Cardiac muscle cell (in vitro differentiated cells and primary cell): ENCODE measurements at places on chromosomes 7 and 10. TPM values are rescaled to one million over a fixed set of nuclear protein-coding genes. Genes with fewer than 3 reads are reported as not detected.

DNA sequence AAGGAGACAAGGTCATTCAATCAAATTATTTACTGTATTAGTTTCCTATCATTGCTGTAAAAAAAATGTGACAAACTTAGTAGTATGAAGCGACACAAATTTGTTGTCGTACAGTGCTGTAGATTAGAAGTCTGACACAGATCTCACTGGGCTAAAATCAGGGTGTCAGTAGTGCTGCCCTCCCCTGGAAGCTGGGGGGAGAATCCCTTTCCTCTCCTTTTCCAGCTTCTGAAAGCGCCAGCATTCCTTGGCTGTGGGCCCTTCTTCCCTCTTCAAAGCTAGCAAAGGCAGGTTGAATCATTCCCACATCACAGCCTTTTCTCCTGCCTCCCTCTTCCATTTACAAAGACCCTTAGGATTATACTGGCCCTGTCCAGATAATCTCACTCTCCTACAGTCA, 28.0 kb downstream of the VPS41 start:
- H3K27me3 ChIP-seq, result no peaks in the 10 kb centered on the region
- H3K4me1 ChIP-seq, result no peaks in the 10 kb centered on the region
- no peak overlapping the region for H3K27ac ChIP-seq

- H3K27ac ChIP-seq, result no peak overlapping the region
- H3K4me1 ChIP-seq, result no peaks in the 10 kb centered on the region
- no peak overlapping the region for H3K4me3 ChIP-seq
- no peaks in the 10 kb centered on the region for H3K27me3 ChIP-seq
- no peaks in the 10 kb centered on the region for H3K36me3 ChIP-seq
Observed at GRCh38 chr7:4286351-4286750, 395.7 kb upstream of the FOXK1 start.

- H3K36me3 ChIP-seq, result no peaks in the 10 kb centered on the region
- no peak overlapping the region for H3K27ac ChIP-seq
- no peak for DNase-seq
- no peaks in the 10 kb centered on the region for H3K4me1 ChIP-seq
Observed at GRCh38 chr10:77377678-77378352, 259.8 kb downstream of the KCNMA1 start.

- no peak for DNase-seq
- H3K36me3 ChIP-seq, result no peaks in the 10 kb centered on the region
- no peaks in the 10 kb centered on the region for H3K4me1 ChIP-seq
- no peak overlapping the region for H3K4me3 ChIP-seq
Observed at GRCh38 chr10:49667991-49668390, 11.5 kb upstream of the C10orf53 start.

DNA sequence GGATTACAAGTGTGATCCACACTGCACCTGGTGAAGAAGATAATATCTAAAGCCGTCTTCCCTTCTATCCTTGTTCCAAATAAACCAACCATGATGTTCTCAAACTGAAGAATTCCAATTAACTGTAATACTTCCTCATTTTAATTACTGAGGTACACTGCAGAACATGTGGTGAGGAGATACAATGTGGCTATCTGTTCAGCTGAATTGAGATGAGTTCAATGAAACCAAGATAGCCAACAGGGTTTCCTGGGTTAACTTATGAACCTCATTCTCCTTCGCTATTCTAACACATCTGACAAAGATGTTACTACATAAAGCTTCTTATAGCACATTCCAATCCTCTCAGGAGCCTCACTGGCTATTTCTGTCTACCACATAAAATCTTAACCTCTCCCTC, 75.5 kb downstream of the RAPGEF5 start:
- no peak overlapping the region for H3K4me3 ChIP-seq
- no peak for DNase-seq
- H3K27me3 ChIP-seq, result no peaks in the 10 kb centered on the region
- H3K4me1 ChIP-seq, result no peaks in the 10 kb centered on the region
- no peak overlapping the region for H3K27ac ChIP-seq

Gene SAP25
- 1.4 and 1.5 TPM in 2 replicates for total RNA-seq

DNA sequence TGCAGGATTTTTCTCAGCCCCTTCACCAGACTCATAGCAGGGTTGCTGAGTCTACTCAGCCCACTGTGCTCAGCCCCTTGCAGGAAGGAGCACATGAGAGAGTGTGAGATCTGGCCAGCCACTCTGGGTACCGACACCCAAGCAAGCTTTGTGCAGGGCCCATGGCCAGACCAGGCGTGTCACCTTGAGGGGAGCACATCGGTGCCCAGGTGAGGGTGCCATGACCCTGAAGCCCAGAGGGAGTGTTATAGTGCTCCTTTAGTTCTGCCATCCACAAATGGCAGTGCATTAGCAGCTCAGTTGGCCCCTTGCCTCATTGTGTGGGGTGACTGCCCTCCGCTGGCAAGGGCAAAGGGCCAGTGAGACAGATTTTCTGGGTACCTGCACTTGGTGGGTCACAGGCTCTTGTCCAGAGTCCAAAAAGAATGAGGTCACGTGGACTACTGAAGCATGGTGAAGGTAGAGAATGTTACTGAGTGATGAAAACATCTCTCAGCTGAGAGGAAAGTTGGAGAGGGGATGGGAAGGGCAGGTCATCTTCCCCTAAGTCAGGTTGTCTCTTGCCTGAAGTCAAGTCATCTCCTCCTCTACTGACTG, 181.8 kb downstream of the MACC1 start:
- DNase-seq, result no peak
- H3K27ac ChIP-seq, result no peak overlapping the region
- no peaks in the 10 kb centered on the region for H3K27me3 ChIP-seq
- H3K4me3 ChIP-seq, result no peak overlapping the region
- H3K4me1 ChIP-seq, result no peaks in the 10 kb centered on the region

GRCh38 chr7:107559864-107560263, 3.9 kb downstream of the COG5 start:
- H3K4me1 ChIP-seq, result peaks cover 8% of the 10 kb centered on the region
- no peak overlapping the region for H3K4me3 ChIP-seq

DNA sequence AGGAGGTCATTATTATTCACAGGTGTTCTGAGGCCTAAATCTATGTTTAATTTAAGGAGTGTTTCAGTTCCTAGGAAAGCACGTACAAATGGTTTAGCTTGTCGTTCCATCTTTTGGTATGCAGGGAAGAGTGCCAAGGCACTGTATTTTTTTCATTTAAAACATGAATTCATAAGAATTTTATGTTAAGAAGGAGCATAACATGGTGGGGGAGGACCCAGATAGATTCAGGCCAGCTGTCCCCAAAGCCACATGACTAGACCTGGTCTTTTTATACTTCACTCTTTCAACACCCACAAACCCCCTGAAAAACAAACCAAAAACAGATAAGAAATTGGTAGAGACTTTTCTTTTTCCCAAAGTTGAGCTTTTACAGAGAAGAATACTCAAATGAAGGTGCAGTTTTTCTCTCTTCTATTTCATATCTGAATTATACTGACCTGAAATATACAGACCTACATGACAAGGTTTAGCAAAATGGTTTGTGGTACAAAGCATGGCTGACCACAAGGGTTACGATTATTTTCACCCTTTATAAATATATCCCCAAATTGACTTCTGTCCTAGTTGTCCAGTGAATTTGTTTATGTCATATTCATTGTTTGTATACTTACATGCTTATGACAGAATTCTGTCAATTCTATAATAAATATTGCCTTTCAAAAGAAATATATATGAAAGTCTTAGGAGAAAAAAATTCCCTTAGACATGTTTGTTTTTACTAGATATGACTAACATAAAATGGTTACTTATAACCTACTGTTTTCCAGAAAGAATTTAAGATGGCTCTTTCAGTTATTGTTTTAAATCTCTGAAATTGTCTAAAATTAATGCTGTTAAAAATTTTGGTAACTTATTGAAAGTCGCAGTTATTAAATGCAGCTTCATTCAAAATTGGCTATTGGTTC, 71.3 kb downstream of the AP3M1 start:
- no peak for DNase-seq
- peak overlapping the region; percentile 41 for H3K27ac ChIP-seq
- H3K4me3 ChIP-seq, result no peak overlapping the region
- no peaks in the 10 kb centered on the region for H3K27me3 ChIP-seq
- peaks cover 44% of the 10 kb centered on the region for H3K36me3 ChIP-seq

GRCh38 chr10:61589547-61590243, 73.0 kb upstream of the CABCOCO1 start:
- no peak overlapping the region for H3K27ac ChIP-seq
- H3K4me3 ChIP-seq, result no peak overlapping the region
- no peaks in the 10 kb centered on the region for H3K36me3 ChIP-seq
- no peaks in the 10 kb centered on the region for H3K27me3 ChIP-seq

DNA sequence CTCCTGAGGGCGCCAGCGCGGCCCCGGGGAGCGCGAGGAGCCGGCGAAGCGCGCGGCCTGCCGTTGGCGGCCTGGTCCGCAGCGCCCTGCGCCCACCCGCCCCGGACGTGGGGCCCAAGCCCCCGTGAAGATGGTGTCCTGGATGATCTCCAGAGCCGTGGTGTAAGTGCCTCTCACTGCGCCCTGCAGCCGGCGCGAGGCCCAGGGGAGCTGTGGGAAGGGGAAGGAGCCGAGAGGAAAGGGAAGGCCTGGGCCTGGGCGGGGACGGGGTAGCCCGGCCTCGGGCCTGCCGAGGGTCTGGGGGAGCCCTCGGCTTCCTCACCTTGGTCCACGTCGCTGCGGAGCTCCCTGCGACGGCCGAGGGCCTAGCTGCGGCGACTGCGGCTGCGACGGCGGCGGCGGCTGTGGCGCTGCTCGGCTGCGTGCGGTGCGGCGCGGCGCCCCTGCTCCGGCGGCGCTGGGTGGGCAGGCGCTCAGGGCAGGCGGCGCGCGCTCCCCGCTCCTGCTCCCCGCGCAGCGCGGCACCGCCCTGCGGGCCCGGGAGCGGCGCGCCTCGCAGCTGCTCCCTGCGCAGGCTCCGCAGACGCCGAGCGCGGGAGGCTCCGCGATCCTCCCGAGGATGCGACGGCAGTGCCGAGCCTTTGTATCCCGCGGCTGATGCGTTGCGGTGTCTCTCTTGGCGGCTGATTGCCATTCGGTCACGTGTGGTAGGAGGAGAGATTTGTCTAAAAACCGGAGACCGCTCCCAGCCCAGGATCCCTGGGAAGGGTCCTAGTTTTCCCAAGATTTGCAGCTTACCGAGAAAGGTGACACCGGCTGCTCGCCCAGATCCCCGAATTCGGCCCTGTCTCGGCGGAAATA, 445 bp downstream of the REEP3 start:
- peak overlapping the region; percentile 100 for H3K27ac ChIP-seq
- DNase-seq, result peak; percentile 86
- H3K4me3 ChIP-seq, result peak overlapping the region; percentile 93
- no peaks in the 10 kb centered on the region for H3K27me3 ChIP-seq
- H3K4me1 ChIP-seq, result peaks cover 37% of the 10 kb centered on the region

Gene DKK1
- total RNA-seq, result 3.2 and 6.0 TPM in 2 replicates

- H3K4me1 ChIP-seq, result no peaks in the 10 kb centered on the region
- H3K27ac ChIP-seq, result no peak overlapping the region
- H3K27me3 ChIP-seq, result no peaks in the 10 kb centered on the region
- no peak overlapping the region for H3K4me3 ChIP-seq
- no peaks in the 10 kb centered on the region for H3K36me3 ChIP-seq
- peak; percentile 88 for DNase-seq
Observed at GRCh38 chr7:128883622-128884448, 21.2 kb downstream of the ATP6V1F start.

- H3K27ac ChIP-seq, result no peak overlapping the region
- no peaks in the 10 kb centered on the region for H3K4me1 ChIP-seq
- no peaks in the 10 kb centered on the region for H3K36me3 ChIP-seq
- no peak overlapping the region for H3K4me3 ChIP-seq
Observed at GRCh38 chr7:45897042-45897690, 8.9 kb downstream of the IGFBP1 start.

GRCh38 chr7:117816727-117817126, 56.5 kb downstream of the CTTNBP2 start:
- no peaks in the 10 kb centered on the region for H3K27me3 ChIP-seq
- peaks cover 30% of the 10 kb centered on the region for H3K4me1 ChIP-seq
- DNase-seq, result no peak
- H3K36me3 ChIP-seq, result no peaks in the 10 kb centered on the region

DNA sequence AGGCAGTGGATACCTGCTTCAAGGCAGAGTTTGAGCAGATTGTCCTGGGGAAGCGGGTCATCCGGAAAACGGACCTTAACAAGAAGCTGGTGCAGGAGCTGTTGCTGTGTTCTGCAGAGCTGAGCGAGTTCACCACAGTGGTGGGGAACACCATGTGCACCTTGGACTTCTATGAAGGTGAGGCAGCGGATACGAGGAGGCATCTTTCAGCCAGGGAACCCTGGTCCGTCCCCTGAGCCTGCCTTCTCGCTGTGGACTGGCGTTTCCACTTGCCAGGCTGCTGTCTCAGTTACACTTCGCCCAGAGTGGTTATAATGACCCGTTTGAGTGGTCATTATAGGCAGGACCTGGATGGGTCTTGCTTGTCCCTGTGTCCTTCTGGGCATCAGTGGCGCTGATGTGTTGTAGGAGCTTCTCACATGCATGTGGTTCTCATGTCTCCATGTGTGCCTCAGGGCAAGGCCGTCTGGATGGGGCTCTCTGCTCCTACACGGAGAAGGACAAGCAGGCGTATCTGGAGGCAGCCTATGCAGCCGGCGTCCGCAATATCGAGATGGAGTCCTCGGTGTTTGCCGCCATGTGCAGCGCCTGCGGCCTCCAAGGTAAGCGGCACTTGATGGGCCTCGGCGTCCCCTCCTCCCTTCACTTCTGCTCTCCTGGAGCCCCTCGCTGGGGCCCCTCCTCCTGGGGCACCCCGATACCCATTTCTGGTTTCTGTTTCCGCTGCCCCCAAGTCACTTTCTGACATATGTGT, 18.0 kb downstream of the UPP1 start:
- no peak overlapping the region for H3K27ac ChIP-seq
- H3K27me3 ChIP-seq, result no peaks in the 10 kb centered on the region
- no peaks in the 10 kb centered on the region for H3K36me3 ChIP-seq
- H3K4me1 ChIP-seq, result no peaks in the 10 kb centered on the region
- H3K4me3 ChIP-seq, result no peak overlapping the region

DNA sequence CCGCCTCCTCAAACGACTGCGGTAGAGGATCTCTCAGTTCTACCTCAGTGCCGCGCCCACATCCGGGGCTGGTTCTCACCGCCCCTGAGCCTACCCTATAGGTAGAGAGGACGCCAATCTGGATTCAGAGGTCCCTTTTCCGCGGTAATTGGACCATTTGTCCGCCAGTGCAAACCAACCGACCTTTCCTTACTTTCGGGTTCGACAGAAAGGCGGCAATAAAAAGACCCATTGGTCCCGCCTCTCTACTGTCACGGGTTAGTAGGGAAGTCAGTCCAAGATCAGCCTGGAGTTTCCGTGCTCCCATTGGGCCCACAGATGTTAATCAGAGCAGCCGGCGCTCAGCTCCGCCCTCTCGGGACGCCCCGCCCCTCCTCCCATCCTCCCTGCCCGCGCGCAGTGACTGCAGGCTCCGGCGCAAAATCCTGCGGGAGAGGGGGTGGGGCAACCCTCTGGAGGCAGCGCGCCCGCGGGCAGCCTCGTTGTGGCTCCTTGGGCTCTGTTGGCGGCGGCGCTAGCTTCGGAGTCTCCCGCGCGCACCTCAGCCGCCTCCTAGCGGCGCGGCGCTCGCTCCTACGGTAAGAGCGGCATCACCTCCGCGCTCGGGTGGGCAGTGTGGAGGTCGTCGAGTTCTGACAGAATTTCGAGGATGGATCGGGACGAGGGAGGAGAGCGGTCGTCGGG, at the start of the genes PHTF2 and TMEM60:
PHTF2 (plus strand) TSS at position 380 of the 684 bp plus-strand sequence.
TMEM60 (minus strand) TSS at position 41 of the 684 bp plus-strand sequence. CDS start 4,061 bp downstream, outside the sequence.
- peak within 1 kb of the TSS; percentile 85 for H3K27ac ChIP-seq
- H3K4me3 ChIP-seq, result peak within 1 kb of the TSS; percentile 90
- H3K4me1 ChIP-seq, result peaks cover 22% of the 10 kb centered on the region
- no peaks in the 10 kb centered on the region for H3K27me3 ChIP-seq
- peaks cover 4% of the 10 kb centered on the region for H3K36me3 ChIP-seq
- DNase-seq, result peak; percentile 99

GRCh38 chr10:3123571-3124411, 48.8 kb downstream of the PITRM1 start:
- H3K36me3 ChIP-seq, result peaks cover 61% of the 10 kb centered on the region
- peaks cover 18% of the 10 kb centered on the region for H3K4me1 ChIP-seq
- DNase-seq, result no peak
- H3K4me3 ChIP-seq, result no peak overlapping the region
- H3K27me3 ChIP-seq, result no peaks in the 10 kb centered on the region
